ENCODE measurements at places on chromosomes 13 and 19. TPM values are rescaled to one million over a fixed set of nuclear protein-coding genes. Genes with fewer than 3 reads are reported as not detected.

CFAP97D2 gene
- not detected for total RNA-seq

RCBTB1 gene
- total RNA-seq: 20.1 TPM

GYS1 gene
- 43.4 TPM for total RNA-seq

DNAAF3 gene
- total RNA-seq: 2.2 TPM

DNA sequence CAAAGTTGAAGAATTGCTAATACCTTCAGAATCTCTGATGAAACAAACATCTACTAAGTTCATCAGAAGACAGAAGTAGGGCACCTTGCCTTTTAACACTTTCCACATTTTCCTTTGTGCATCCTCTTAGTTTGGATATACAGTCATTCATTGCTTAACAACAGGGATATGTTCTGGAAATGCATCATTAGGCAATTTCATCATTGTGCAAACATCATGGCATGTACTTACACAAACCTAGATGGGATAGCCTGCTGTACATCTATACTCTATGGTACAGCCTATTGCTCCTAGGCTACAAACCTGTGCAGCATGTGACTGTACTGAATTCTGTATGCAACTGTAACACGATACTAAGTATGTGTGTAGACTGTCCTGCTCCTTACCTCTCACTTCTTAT, 169.8 kb downstream of the SUCLA2 start:
- no peak overlapping the region for H3K4me3 ChIP-seq
- peaks cover 4% of the 10 kb centered on the region for H3K4me1 ChIP-seq
- DNase-seq: no peak
- H3K36me3 ChIP-seq: no peaks in the 10 kb centered on the region
- H3K27me3 ChIP-seq: no peaks in the 10 kb centered on the region
- no peak overlapping the region for H3K27ac ChIP-seq

DNA sequence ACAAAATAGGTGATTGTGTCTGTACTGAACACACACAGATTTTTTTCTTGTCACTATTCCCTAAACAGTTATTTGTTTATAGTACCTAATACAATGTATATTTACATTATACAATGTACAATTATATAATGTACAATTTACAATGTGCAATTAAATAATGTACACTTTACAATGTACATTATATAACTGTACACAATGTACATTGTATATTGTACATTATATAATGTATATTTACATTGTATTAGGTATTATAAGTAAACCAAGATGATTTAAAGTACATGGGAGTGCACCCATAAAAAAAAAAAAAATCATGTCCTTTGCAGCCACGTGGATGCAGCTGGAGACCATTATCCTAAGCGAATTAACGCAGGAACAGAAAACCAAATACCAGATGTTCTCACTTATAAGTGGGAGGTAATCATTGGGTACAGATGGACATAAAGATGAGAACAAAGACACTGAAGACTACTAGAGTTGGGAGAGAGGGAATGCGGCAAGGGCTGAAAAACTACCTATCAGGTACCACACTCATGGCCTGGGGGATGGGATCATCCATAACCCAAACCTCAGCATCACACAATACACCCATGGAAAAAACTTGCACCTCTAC, 68.1 kb downstream of the ABCC4 start:
- no peak for DNase-seq
- H3K4me3 ChIP-seq: no peak overlapping the region
- H3K27ac ChIP-seq: no peak overlapping the region
- no peaks in the 10 kb centered on the region for H3K27me3 ChIP-seq

All from chondrocyte (in vitro differentiated cells).